ENCODE measurements at places on chromosomes 5 and 9. TPM values are rescaled to one million over a fixed set of nuclear protein-coding genes. Genes with fewer than 3 reads are reported as not detected.

The GRXCR2 gene
- total RNA-seq = not detected

The CDH9 gene
- not detected for total RNA-seq

GRCh38 chr5:122458278-122458872 is 146.3 kb downstream of the SNCAIP start:
- peak; percentile 7 for DNase-seq

The CDC20B gene
- total RNA-seq = under 0.01 TPM

- DNase-seq = no peak
Observed at GRCh38 chr9:95481000-95481399, 35.8 kb downstream of the PTCH1 start.

Measured in lung microvascular endothelial cell (primary cell).